ENCODE measurements at places on chromosomes 13 and 19.

GRCh38 chr13:45892513-45892912 is 41.0 kb upstream of the SIAH3 start:
- no peak for DNase-seq

DNA sequence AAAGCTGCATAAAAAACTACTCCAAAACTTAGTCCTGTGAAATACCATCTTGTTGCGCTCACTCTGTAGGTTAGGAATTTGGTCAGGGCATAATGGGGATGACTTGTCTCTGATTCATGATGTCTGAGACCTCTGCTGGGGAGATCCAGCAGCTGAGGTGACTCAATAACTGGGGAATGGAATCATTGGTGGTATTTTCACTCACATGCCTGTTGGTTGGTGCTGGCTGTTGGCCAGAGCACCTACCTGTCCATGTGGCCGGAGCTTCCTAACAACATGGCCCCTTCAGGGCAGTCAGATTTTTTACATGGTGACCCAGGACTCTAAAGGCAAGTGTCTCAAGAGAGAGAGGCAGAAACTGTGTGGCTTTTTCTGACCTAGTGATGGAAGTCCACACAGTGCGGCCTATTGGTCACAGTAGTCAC is 7.4 kb upstream of the ESD start:
- no peak for DNase-seq

DNA sequence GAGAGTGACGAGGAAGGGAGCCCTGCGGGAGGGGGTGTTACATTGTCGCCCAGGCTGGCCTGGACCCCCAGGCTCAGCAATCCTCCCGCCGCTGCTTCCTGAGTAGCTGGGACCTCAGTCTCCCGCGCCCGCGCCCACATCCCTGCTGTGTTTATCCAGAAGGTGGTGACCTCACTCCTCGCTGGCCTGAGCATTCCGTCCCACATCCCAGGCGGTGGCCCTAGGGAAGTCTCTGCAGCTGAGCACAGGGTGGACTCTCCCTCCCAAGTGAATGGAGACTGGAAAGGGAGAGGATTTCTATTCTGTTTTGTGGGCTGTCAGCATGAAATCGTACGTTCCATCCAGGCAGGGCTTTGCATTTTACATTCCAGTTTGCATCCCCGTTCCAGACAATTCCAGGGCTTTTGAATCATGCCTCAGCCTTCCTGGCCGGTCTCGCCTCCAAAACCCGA is 401 bp upstream of the ZNF765 start:
- peak; percentile 64 for DNase-seq

GRCh38 chr13:60335531-60335930 is 61.5 kb upstream of the TDRD3 start:
- no peak for DNase-seq

GRCh38 chr13:103066079-103066780 is at the start of gene SLC10A2:
Gene SLC10A2 (minus strand): TSS chr13:103066417. CDS start chr13:103066249, 168 bp downstream.
- DNase-seq: no peak

DNA sequence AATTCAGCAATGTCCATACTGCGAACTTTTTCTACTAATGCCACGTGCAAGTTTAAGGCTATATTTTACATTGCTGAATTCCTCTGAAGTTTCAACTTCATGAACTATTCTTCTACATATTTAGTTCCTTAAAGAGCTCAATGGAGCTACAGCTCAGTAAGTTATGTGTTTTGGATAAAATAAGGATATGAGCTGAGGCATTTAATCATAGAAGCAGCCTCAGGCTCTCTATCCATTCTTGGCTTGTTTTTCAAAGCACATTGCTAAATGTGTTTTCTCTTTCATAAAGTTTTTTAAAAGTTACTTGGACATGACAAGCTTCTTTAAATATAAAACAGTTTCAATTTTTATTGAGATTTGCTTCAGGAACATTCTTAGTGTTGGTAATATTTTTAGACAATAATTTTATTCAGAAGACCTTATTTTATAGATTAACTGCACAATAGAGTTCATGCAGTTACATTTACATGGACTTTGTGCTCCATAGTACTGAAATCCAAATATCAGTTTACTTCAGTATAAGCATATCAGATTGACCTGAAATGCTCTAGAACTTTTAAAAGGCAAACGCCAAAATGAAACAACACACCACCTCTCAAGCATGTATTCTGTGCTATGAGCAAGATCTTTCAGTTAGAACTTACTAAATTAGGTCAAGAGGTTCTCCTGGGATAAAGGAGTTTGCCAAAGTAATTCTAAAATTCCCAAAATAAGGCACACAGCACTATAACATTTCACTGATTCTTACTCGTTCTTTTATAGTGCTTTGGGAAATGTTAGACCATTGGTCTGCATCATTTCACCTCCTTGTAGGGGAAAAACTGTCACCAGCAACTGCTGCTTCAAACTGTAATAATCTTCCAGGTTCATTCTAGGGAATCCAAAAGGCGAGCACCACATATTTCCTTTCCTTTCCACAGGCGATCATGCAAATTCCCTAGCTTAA is 275.5 kb downstream of the ENOX1 start:
- no peak for DNase-seq

- no peak for DNase-seq
These were observed 5.2 kb upstream of the OR7A5 start for GRCh38 chr19:14840206-14840605.

DNA sequence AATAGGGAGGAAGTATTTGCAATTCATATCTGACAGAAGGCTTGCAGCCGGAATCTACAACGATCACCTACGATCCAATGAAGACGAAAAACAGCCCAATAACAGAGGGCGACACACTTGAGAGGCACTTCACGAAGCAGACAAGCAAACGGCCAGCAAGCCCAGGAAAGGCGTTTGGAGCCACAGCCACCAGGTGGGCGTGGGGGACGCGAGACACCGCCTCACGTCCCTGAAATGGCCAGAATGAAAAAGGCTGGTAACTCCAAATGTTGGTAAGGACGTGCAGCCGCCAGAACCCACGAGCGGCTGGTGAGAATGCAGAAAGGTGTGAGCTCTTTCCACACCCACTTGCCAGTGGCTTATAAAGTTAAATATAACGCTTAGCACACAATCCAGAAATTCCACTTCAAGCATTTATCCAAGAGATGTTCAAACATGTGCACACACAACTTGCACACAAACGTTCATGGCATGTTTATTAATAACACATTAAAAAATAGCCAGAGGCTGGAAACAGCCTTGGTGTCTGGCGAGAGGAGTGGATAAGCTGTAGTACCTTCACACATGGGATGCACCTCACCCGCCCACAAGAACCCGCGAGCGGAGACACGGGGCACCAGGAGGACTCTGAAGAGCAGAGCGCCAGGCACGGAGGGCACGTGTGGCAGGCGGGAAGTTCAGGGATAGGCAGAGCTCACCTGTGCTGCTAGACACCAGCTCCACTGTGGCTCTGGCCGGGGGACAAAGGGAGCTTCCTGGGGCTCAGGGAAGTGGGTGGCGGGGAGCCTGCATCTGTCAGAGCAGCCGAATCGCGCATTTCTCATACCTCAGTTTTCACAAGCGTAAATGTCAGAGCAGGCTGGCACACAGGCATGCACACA is 89.3 kb downstream of the SPACA7 start:
- DNase-seq: no peak

DNA sequence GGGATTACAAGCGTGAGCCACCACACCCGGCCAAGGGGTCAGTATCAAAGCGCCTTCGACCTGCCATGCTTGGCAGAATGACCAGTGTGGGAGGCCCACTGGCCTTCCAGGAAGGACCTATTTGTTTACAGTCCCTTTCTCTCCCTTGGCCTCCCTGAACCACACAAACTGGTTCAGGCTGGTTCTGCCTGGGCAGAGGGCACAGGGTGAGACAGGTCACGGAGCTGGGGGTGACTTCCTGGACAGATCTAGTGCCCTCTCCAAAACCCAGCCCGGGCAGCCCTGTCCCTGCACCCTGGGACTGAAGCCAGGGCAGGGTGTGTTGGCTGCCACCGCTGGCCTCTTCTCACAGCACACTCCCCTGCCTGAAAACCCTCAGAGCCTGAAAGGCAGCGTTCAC is 11.3 kb downstream of the PLEKHF1 start:
- DNase-seq: peak; percentile 76

- no peak for DNase-seq
These were observed 61.4 kb downstream of the SLC10A2 start for GRCh38 chr13:103004661-103005345.

GRCh38 chr13:95641291-95642027 is 3.0 kb downstream of the DZIP1 start:
- DNase-seq: no peak

DNA sequence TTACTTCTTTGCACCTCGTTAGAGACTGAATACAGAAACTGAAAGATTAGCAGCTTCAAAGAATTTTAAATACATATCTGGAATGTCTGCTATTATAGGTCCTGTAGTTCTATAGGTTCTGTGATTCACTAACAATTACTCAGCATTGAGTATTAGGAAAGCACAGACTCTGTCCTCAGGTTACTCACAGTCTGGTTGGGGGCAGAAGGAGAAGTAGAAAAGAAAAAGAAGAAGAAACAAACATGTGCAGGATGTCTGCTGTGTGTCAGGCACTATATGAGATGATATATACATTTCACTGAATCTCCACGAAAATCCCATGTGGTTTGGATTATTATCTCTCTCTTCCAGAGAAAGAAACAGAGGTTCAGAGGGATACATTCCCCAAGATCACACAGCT is 40.1 kb downstream of the SERTM1 start:
- DNase-seq: no peak

- no peak for DNase-seq
These were observed 672.8 kb downstream of the PCDH9 start for GRCh38 chr13:66557357-66557756.

Data from left ventricle myocardium inferior (tissue), 1 donor.